ENCODE measurements at places on chromosomes 7 and 10. TPM values are rescaled to one million over a fixed set of nuclear protein-coding genes. Genes with fewer than 3 reads are reported as not detected.

Gene LDB3
- total RNA-seq: under 0.01 TPM

Gene NUPR2
- total RNA-seq: not detected

DNA sequence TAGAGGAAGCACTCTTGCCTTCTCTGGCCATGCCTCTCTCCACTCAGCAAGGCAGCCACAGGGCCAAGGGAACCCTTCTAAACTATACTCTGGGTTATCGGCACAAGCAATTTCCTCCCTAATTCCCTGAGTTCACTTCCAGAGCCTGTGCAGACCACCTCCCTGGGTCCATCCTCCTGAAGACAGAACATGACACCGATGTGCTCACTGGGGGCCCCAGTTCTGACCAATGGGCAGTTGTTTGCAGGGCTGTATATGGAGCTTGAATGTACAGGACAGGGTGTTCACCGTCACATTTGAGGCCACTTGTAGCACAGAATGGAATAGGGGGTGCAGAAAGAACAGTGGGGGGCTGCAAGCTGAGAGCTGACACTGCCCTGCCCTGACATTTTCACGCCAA, 77.7 kb downstream of the TFEC start:
- no peak for DNase-seq

GRCh38 chr10:126111516-126111915, 215.2 kb downstream of the FANK1 start:
- DNase-seq: no peak

- DNase-seq: peak; percentile 78
Measured at GRCh38 chr10:31707093-31708039, 221.3 kb downstream of the ARHGAP12 start.

GRCh38 chr10:77602913-77603533, 34.6 kb downstream of the KCNMA1 start:
- DNase-seq: no peak

GRCh38 chr10:86646933-86647332, 7.4 kb upstream of the OPN4 start:
- DNase-seq: peak; percentile 77

- no peak for DNase-seq
Measured at GRCh38 chr7:154953006-154953684, 49.8 kb downstream of the PAXIP1 start.

DNA sequence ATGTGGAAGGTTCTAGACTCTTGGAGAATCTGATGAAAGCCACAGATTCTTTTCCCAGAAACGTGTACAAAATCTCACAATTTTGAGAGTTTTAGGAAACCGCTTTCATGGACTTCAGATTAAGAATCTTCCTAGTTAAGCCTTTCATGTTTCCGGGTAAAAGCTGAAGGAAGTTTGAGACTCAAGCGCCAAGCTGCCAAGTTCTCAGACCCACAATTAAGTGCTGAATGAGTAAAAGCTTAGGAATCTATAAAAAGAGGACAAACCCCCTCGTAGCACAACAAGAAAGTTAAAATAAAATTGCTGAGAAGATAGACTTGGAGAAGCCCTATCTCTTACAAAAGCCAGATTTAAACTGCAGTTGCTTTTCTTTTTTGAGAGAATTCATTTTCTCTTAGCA, 99.6 kb downstream of the ST8SIA6 start:
- no peak for DNase-seq

GRCh38 chr7:70338015-70338414, 739.7 kb downstream of the AUTS2 start:
- DNase-seq: no peak
